ENCODE measurements at places on chromosomes 11 and 22.

GRCh38 chr11:110242746-110243145 is 53.7 kb downstream of the RDX start:
- no peak for DNase-seq
- H3K27ac ChIP-seq, result no peak overlapping the region
- no peaks in the 10 kb centered on the region for H3K36me3 ChIP-seq
- H3K4me1 ChIP-seq, result no peaks in the 10 kb centered on the region
- no peaks in the 10 kb centered on the region for H3K27me3 ChIP-seq

DNA sequence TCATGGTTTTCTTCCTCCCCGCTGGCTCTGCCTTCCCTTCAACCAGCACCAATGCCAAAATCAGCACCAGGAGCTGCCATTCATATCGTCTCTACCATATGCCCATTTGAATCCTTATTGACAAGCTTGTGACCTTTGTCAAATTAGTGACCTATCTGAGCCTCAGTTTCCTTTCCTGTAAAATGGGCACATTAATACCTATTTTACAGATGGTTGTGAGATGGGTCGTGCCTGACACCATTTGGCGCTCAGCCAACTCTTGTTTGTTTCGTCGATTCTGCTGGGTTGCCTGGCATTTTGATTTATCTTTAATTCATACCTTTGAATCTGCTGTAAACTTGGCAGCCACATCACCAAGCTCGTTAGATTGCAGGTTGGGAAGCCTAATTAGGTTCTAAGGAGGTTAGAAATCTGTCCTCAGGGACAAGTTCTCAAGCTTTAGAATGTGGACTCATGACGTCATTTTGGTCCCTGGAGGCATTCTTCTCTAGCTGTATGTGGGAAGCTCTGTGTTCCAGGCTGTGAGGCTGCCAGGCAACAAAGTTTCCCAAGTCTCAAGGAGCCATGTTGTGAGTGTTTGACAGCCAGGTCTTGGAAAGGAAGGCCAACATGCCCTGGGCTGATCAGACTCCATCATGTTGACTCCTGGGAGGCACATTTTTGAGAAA is 61.0 kb downstream of the RPS6KA4 start:
- no peaks in the 10 kb centered on the region for H3K36me3 ChIP-seq
- H3K27me3 ChIP-seq, result no peaks in the 10 kb centered on the region
- H3K4me1 ChIP-seq, result no peaks in the 10 kb centered on the region

- H3K36me3 ChIP-seq, result no peaks in the 10 kb centered on the region
- H3K4me3 ChIP-seq, result peak overlapping the region; percentile 95
- H3K4me1 ChIP-seq, result peaks cover 7% of the 10 kb centered on the region
- no peak for DNase-seq
- H3K27ac ChIP-seq, result peak overlapping the region; percentile 93
Observed at GRCh38 chr11:75816561-75817239, 1.7 kb downstream of the UVRAG start.

GRCh38 chr22:31586137-31586920 is 75.7 kb downstream of the PISD start:
- no peak overlapping the region for H3K27ac ChIP-seq

DNA sequence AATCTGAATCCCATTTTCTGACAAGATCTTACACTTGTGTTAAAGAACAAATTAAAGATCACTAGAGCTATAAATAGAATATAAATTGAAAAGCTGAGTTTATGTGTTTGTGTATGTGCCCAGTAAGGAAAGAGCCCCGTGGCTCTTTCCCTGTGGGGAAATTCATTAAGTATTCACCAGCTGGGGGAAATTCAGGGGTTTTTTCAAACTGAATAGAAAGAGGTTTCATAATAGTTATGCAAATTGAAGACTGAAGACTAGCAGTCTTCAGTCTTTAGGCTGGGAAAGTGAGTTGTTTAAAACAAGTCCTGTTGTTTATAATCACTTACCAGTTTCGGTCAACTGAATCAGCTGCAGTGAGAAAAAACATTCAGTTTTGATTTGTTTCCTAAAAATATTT is 11.3 kb upstream of the MS4A7 start:
- no peak overlapping the region for H3K4me3 ChIP-seq
- no peaks in the 10 kb centered on the region for H3K4me1 ChIP-seq
- no peak overlapping the region for H3K27ac ChIP-seq
- H3K27me3 ChIP-seq, result no peaks in the 10 kb centered on the region
- no peak for DNase-seq

All from esophagus squamous epithelium (tissue), 5 donors.